Activated CD4-positive, alpha-beta memory T cell treated with anti-CD3 and anti-CD28 coated beads for 36 hours (primary cell): ENCODE measurements at places on chromosomes 7 and 10. TPM values are rescaled to one million over a fixed set of nuclear protein-coding genes. Genes with fewer than 3 reads are reported as not detected.

OR6B1 gene
- not detected for total RNA-seq

- DNase-seq = no peak
Observed at GRCh38 chr7:6600093-6600492, 10.3 kb downstream of the INTS15 start.

OR2A5 gene
- not detected for total RNA-seq

DNA sequence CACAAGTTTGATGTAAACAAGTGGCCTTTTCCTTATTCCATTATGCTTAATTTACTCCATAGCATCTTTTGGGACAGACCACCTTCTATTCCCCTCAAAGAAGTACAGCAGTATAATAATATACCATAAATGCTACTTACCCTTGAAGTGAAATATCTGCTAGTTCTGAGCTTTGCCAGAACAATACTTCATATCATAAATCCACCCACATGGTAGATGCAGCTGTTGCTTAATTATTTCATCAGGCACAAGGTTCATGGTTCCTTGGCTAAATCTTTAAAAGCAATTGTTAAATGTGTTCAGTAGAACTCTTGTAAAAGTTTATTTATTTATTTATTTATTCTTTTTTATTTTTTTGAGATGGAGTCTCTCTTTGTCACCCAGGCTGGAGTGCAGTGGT is 32.9 kb downstream of the CSTF2T start:
- no peak for DNase-seq

DNA sequence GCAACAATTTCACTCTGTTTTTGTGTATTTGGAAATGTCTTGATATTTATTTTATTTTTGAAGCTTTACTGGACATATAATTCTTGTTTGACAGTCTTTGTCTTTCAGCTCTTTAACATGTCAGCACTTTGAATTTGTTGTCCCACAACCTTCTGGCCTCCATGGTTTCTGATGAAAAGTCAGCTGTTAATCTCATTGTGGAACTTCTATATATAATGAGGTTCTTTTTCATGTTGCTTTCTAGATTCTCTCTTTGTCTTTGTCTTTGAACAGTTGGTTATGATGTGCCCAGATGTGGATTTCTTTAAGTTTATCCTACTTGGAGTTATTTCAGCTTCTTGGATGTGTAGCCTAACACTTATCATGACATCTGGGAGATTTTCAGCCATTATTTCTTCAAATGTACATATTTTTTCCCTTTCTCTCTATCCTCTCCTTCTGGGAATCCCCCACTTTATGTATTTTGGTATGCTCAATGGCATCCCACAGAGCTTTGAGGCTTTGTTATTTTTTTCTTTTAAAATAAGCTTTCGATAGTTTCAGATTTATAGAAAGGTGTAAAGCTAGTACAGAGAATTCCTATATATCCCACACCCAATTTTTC is 9.5 kb upstream of the LMTK2 start:
- no peak for DNase-seq

RAPGEF5 gene
- 0.29 TPM for total RNA-seq

- no peak for DNase-seq
Observed at GRCh38 chr10:129646973-129647372, 179.9 kb downstream of the MGMT start.
